ENCODE measurements at places on chromosomes 12 and 14.

- DNase-seq: no peak
Observed at GRCh38 chr14:21680072-21680471, 6.5 kb upstream of the OR4E1 start.

GRCh38 chr12:64320611-64321010, 69.9 kb downstream of the C12orf56 start:
- DNase-seq: no peak

GRCh38 chr12:78865516-78865915, 942 bp downstream of the SYT1 start:
- no peak for DNase-seq

DNA sequence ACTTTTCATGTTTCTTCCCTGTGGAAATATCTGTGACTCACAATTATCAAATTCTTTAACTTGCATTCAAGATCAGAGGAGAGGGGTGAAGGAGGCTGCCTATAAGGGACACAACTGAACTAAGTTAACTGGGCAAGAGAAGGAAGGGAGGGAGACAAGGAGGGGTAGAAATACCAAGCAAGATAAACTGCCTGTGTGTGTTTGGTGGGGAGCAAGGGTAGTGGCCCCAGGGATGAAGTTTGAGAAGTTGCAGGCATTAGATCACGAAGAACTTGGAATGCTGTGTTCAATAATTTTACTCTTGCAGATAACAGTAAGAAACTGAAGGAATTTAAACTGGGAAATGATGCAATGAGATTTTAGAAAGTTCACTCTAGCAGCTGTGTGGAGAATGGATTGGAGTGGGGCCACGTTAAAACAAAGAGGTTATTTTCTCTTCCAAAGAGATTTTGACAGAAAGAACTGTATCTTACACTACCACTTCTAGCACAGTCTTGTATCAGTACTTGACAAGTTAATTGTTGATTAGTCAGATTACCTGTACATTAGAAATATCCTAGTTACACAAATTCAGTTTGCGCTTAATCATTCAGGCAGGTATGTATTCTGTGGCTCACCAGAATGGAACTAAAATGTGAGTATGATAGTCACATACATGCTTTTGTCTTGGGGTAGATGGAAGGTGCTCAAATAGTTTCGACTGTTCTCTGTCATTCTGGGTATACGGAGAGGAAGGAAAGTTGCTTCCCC, 7.4 kb downstream of the PKP2 start:
- no peak for DNase-seq

DNA sequence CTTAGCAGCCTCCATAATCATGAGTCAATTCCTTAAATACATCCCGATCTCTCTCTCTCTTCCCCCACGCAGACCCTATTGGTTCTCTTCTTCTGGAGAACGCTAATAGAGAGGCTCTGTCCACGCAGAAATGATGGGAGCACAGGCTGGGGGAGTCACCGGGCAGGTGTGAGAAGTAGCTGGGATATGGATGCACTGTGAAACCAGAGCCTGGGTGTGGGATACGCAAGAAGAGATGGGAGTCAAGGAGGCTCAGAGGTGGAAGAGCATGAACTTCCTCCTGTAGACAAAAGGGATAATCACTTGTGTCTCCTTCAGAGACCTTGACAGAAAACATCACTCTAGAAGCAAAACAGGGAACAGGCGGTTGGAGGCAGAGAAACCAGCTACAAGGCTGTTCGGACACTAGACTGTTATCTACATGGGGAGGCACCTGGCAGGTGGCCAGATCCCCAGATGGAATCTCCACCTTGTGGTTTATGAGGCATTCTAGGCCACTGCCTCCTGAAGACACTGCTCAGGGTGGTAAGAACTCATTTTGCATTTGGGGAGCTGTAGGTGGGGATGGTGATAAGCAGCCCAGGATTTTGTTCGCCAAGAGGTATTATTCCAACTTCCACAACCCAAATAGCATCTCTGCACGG, 7.2 kb upstream of the SELPLG start:
- no peak for DNase-seq

- no peak for DNase-seq
Observed at GRCh38 chr12:101713059-101713682, 15.7 kb downstream of the CHPT1 start.

- no peak for DNase-seq
Observed at GRCh38 chr14:104978746-104979691, 845 bp upstream of the AHNAK2 start.

GRCh38 chr12:1750300-1750699, 59.4 kb downstream of the ADIPOR2 start:
- DNase-seq: no peak

DNA sequence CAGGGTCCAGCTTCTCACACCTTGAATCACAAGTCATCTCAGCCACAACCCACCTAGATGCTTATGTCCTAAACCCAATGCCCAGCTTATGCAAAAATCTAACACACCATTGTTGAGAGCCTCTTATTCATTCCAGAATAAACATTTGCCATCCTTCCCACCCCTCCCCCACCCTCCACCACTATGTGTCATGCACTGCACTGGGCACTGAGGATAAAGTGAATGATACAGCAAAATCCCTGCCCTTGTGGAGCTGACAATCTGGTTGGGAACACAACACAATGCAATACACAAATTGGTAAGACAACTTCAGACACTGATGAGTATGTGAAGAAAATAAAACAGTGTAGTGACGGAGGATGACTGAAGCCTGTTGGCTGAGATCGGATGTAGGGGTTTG, 1.4 kb upstream of the GLTP start:
- DNase-seq: no peak

DNA sequence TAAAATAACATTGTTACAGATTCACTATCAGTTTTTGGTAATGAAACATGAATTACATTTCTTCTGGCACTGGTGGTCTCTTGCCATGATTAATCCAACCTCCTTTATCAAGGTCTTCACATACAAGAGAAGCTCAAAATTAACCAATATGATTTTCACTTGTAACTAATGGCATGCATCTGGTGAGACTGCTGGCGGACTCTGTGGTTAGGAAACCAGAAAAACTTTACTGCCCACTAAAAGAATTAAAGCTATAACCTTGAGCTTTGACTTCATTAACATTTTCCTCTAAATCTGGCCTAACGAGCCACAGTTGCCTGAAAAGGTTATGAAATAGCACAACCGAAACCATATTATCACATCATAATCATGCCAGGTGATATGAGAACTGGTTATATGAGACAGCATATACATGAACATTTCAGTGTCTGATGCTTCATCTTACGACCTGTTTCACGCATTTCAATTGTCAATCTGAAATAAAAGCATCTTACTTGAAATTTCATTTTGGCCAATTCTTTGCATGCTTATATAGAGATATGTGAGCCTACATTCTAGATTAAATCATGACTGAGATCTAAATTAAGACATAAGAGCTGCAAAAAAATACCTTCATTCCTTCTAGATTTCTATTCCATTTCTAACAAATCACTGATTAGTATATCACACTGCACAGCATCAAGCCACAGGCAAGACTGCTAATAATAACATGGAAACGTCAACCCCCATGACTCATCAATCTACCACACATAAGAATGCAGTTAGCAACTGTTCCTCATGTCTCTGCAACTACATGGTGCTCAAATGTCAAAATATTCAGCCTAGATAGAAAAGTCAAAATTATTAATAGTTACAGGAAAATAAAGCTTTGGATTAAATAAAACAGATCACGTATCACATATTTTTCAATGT, 89.3 kb downstream of the OSBPL8 start:
- DNase-seq: no peak

GRCh38 chr14:101625336-101626097, 64.2 kb downstream of the DIO3 start:
- DNase-seq: no peak

DNA sequence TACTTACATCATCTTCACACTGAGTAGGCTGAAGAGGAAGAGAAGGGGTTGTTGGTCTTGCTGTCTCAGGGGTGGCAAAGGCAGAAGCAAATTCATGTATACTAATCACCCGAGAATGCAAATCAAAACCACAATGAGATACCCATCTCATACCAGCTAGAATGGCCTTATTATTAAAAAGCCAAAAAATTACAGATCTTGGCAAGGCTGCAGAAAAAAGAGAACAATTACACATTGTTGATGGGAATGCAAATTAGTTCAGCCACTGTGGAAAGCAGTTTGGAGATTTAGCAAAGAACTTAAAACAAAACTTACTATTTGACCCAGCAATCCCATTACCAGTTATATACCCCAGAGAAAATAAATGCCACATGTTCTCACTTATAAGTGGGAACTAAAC, 154.9 kb downstream of the SEC23A start:
- no peak for DNase-seq

DNA sequence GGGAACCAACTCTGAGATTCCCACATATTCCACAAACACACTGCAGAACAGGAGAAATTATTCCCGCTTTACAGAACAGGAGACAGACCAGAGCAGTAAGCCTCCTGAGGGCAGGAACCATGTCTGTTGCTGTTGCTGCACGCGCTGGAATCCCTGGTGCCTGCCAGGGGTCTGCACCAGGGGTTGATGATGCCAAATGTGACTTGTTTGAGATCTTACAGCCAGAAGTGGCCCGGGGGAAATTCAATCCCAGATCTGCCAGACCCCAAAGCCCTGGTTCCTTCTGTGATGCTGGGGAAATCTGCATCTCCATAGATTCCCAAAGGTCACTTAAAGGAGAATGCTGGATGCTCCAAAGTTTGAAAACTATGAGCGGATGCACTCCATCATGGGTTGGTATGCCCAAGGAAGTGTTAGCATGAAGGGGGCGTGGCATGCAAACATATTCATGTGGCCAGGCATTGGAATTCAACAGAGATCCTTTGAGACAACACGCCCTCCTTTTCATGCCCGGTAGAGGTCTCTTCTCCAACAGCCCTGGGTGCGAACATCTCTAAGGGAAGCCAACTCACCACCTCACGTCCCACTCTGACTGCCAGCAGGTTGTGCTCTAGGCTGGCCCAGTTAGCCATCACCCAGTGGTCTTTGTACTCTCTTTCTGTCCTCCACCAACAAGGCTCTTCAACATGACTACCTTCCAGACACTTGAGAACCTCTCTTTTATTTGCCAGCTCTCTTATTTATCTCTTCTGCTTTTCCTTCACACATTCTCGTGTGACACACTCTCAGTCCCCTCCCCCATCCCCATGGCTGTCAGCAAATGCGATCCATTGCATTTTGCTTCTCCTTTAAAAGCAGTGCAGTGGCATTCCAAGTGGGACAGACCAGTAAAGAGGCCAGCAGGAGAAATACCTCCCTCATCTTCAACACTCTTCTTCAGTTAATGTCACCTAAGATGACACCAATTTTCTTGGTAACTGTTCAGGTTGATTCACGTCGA, 131.3 kb downstream of the ZFP36L1 start:
- DNase-seq: no peak

- DNase-seq: no peak
Observed at GRCh38 chr14:54877015-54877702, 25.5 kb downstream of the GCH1 start.

DNA sequence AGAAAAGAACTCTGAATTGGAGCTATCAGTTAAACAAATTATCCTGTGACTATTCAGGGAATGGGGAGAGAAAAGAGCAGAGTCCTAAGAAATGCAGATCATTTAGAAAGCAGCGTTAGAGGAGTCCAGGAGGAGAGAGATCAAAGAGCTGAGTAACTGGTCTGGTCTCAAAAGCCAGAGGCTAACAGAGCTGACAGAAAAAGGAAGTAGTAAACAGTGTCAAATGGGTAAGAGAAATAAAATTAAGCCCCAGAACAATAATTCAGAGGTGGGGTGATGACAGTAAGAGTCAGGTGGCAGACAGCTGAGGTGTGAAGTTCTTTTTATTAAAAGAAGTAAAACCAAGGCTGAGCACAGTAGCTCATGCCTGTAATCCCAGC, 19.3 kb downstream of the GXYLT1 start:
- no peak for DNase-seq

- no peak for DNase-seq
Observed at GRCh38 chr14:77099425-77100167, 1.5 kb downstream of the CIPC start.

DNA sequence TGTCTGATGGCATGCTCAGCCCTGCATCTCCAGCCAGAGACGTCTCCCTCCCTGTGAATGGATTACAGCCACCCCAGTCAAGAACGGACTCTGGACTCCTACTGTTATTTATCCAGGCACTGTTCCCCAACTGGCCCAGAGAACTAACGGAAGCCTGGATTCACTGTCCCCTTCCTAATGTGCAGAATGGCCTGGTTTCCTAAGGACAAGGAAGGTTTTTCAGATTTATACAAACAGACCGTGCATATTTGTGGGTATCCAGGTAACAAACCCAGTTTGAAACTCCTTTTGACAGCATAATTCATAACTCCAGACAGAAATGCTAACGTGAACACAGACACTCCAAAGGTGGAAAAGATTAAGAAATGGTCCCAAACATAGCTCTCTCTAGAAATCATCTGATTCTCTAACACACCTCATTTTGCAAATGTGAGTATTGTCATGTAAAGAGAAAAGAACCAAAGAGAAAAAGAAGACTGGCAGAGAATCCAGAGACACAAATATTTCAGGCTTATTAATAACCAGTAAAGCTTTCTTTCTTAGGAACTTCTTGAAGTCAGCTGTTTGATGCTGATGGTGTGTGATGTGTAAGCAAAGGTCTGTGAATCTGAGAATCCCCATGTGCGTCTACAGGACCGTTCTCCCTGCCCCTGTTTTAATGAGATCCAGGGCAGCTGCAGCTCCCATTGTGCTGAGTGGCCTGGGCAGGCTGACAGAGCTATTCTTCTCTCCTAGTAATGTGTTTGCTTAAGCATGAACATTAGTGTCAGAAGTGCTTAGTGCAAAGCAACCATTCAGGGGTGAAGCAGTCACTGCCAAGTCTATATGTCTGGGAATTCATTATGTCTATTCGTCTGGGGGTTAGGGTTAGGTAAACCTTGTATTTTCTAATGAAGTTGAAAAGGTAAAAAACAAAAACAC, 86.8 kb upstream of the HIF1A start:
- DNase-seq: no peak

DNA sequence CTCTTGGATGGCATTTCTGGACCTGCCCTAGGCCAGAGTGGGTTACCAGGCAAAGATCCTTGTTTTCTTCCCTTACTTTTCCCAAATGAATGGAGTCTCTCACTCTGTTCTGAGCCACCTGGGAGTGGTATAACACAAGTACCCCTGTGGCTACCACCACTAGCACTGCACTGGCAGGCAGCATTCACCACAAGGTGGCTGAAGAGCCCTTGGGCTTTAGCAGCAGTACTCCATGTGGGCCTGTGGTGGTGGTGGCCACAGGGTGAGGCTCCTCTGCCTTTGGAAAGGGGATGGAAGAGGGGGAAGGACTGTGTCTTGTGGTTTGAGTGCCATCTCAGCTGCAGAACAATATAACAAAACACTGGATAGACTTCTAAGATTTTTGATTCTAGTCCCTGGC, 38.1 kb upstream of the LMNTD1 start:
- no peak for DNase-seq

DNA sequence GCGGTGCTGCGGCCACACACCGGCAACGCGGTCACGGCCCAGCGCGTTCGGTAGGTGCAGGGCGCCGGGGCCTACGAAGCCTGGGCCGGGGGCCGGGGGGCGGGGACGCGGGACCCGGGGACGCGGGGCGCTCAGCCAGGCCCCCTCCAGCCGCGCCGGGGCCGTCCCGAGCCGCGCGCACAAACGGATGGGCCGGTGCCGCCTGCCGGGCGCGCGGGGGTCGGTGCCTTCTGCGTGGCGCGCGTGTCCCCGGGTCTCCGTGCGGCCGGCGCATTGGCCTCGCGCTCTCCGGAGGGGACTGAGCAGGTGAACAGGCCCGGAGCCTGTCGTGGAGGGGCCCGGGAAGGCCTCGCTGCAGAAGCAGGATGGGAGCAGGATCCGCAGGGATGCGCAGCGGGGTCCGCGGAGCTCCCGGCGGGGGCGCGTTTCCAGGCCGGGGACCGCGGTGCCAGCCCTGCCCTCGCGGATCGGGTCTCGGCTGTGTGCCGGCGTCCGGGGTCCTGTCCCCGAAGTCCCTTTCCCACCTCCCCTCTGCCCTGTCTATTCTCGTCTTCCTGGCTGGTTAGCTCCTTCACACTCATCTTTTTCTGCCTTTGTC, 421 bp downstream of the GLT1D1 start:
- DNase-seq: no peak

All from KG1 (cell line).